Right atrium auricular region (tissue), 2 donors: ENCODE measurements at places on chromosomes 4 and X.

GRCh38 chr4:88803600-88804096, 106.0 kb upstream of the NAP1L5 start:
- H3K4me1 ChIP-seq = peaks cover 23% of the 10 kb centered on the region
- H3K27me3 ChIP-seq = no peaks in the 10 kb centered on the region
- DNase-seq = peak; percentile 64
- no peaks in the 10 kb centered on the region for H3K36me3 ChIP-seq
- H3K27ac ChIP-seq = peak overlapping the region; percentile 53
- no peak overlapping the region for H3K4me3 ChIP-seq

GRCh38 chr4:134708026-134708425, 506.4 kb upstream of the PABPC4L start:
- DNase-seq = no peak
- H3K36me3 ChIP-seq = no peaks in the 10 kb centered on the region
- no peaks in the 10 kb centered on the region for H3K27me3 ChIP-seq
- H3K27ac ChIP-seq = no peak overlapping the region

DNA sequence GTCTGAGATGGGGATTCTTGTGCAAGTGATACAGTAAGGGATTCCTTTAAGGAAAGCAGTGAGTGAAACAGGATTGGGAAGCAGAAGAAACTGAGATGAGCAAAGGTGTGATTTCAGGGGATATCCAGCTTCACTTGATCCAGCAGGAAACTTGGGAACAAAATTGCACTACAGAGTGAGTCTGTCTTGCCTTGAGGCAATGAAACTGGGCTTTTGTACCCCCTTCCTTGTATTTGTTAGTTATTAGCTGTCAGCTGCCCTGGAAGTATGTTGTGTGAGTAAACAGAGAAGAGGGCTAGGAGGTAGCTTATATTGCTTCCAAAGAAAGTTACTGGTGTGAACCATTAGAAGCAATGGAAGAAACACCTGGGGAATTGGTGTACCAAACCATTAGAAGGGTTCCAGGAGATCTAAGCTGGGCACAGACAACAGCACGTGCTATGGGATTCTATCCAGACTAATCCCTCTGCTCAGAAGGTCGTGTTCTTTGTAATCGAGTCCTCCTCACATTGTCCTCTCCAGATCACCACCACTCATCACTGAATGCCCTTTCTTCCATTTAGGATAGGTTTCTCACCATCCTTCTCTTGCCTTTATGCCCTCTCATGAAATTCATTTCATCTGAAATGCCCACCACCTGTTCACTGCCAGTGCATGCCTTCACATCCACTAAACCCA, 76.0 kb downstream of the PDLIM5 start:
- H3K27ac ChIP-seq = peak overlapping the region; percentile 70
- H3K27me3 ChIP-seq = no peaks in the 10 kb centered on the region
- no peak for DNase-seq
- H3K36me3 ChIP-seq = peaks cover 42% of the 10 kb centered on the region
- H3K4me1 ChIP-seq = no peaks in the 10 kb centered on the region
- H3K4me3 ChIP-seq = no peak overlapping the region

DNA sequence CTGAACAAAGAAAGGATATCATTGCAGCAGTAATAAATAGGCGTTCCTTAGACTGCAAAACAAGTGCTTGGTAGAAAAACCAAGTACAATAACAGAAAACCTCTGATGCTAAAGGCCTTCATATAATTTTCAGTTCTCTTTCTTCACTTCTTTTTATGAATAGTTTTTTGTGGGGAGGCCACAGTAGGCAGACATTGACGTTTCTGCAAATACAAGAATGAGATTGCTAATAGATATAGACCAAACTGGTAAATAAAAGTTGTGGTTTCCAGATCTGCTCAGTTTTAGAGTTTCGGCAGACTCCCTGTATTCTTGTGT, 57.0 kb upstream of the RAP1GDS1 start:
- no peak overlapping the region for H3K27ac ChIP-seq
- H3K4me1 ChIP-seq = no peaks in the 10 kb centered on the region
- DNase-seq = no peak
- no peak overlapping the region for H3K4me3 ChIP-seq

DNA sequence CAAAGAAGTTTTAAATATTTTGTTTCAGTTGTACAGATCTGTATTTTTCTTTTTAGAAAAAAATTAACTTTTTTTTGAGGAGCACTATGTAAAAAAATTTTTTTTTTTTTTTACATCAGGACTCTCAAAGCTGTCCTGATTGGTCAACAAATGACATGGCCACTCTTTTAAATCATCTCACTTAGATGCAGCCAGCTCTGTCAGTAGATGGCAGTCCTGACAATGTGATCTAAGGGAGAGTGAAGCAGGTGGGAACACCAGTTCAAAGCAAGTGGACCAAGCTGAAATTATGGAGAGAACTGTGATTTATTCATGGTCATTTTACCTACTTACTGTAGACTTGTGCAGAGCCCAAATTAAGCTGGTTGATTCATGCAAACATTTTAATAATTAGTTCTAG, 174.7 kb upstream of the GPRIN3 start:
- no peaks in the 10 kb centered on the region for H3K36me3 ChIP-seq
- no peak overlapping the region for H3K27ac ChIP-seq
- H3K4me3 ChIP-seq = no peak overlapping the region
- DNase-seq = no peak
- H3K4me1 ChIP-seq = no peaks in the 10 kb centered on the region
- no peaks in the 10 kb centered on the region for H3K27me3 ChIP-seq
